Stimulated activated CD4-positive, alpha-beta T cell treated with anti-CD3 and anti-CD28 coated beads, TNF-alpha, amount 100 ng/mL, for 24 hours (primary cell): ENCODE measurements at places on chromosomes 7 and 10.

GRCh38 chr7:41306486-41306885 lies 396.4 kb downstream of the INHBA start:
- no peak for DNase-seq

GRCh38 chr7:27123477-27124053 lies 7.0 kb downstream of the HOXA4 start:
- DNase-seq: no peak

DNA sequence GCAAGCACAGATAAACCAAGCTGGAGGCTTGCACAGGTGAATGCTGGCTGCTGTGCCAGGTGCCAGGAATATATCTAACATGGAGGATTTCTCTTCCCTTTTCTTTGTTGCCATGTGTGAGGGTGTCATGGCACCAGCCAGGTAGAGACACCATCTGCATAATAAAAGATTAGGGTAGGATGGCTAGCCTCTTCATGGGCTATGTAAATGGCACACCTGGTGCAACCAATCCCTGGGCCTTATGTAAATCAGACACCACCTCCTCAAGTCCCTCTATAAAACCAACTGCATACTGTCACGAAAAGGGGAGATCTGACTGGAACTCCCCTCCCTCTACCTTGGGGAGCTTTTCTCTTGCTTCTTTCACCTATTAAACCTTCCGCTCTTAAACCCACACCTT lies 322.5 kb upstream of the POM121L12 start:
- no peak for DNase-seq

- no peak for DNase-seq
Observed at GRCh38 chr10:106771154-106771553, 393.4 kb downstream of the SORCS1 start.

DNA sequence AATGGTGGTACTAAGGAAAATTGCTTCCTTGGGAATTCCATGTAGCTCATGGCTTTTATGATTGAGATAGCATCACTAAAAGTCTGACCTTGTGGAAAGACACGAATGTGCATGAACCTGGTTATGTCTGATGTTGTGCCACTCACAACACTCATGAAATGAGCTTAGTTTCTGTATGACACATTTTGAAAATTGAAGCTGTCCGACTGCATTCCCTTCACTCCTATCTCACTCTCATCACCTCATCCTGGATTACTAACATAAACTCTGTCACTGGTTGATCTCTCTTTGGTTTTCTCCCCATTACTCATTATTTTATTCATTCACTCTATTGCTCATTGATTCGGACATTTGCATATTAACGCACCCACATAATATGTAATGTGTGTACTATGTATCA lies 190.0 kb upstream of the VWC2 start:
- DNase-seq: no peak

- DNase-seq: no peak
Observed at GRCh38 chr7:37363536-37364491, 84.8 kb downstream of the ELMO1 start.

DNA sequence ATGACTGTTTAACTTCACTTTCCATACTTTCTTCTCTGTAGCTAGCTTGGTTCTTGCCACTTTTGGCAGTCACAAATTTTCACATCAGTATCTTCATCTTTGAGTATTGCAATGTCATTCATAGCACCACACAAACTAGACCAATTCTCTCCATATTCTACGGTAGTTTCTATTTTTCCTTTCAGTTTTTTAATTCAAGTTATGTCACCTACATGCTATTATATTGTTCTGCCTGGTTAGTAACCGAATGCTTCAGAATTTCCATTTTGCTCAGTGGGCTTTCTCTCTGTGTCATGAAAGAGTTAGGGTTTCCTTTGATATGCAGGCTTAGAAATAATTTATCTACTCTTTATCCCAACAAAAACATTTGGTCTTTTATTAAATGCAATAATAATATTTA lies 896.5 kb downstream of the GATA3 start:
- DNase-seq: no peak

GRCh38 chr7:100629117-100629716 lies 12.1 kb downstream of the TFR2 start:
- DNase-seq: no peak

DNA sequence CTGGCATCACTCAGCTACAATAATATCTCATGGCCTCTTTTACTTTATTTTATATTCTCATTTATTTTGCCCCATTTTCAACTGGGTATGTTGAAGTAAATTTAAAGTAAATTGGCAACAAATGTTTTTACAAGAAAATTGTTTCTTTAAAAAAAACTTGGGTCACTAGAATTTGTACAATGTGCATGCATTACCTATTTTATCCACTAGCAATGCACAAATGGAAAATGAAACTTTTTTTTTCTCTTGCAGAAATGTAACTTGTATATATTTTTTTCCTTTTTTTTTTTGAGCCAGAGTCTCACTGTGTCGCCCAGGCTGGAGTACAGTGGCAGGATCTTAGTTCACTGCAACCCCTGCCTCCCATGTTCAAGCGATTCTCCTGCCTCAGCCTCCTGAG lies 10.3 kb upstream of the H2AZ2 start:
- no peak for DNase-seq
